ENCODE measurements at places on chromosomes 5 and 9.

GRCh38 chr5:10699281-10699874 lies 61.7 kb downstream of the DAP start:
- no peak for DNase-seq

- no peak for DNase-seq
Measured at GRCh38 chr5:181246276-181247049, 2.8 kb upstream of the RACK1 start.

- no peak for DNase-seq
Measured at GRCh38 chr5:91225848-91226686, 157.1 kb downstream of the ARRDC3 start.

- no peak for DNase-seq
Measured at GRCh38 chr5:145937432-145938250, 1.3 kb downstream of the SH3RF2 start.

GRCh38 chr9:16266648-16267276 lies 603.7 kb downstream of the BNC2 start:
- no peak for DNase-seq

- no peak for DNase-seq
Measured at GRCh38 chr9:128823903-128824406, 5.6 kb downstream of the SPOUT1 start.

DNA sequence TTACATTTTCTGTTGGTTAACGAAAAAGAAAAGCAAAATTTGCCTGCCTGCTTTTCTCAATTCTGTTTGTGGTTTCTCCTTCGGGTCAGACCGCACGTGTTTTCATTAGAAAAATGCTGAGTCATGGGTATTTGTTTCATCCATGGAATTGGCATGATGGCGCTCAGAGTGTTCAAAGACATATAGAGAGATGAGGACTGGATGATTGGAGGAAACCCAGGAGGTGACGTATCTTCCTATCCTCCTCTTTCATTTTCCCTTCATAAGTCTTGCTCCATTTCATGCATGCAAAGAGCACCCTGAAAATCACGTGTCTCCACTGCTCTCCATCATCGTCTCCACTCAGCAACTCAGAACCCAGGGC lies 353.8 kb upstream of the WWC1 start:
- DNase-seq = no peak

GRCh38 chr5:171898386-171898785 lies 108.1 kb downstream of the FBXW11 start:
- no peak for DNase-seq

GRCh38 chr9:97985058-97985861 lies 2.1 kb downstream of the ANP32B start:
- DNase-seq = no peak

GRCh38 chr5:59245198-59245597 lies 648.3 kb downstream of the PDE4D start:
- no peak for DNase-seq

- no peak for DNase-seq
Measured at GRCh38 chr9:106771608-106772007, 91.4 kb upstream of the ZNF462 start.

GRCh38 chr5:61370506-61370905 lies 38.4 kb downstream of the ZSWIM6 start:
- DNase-seq = no peak

DNA sequence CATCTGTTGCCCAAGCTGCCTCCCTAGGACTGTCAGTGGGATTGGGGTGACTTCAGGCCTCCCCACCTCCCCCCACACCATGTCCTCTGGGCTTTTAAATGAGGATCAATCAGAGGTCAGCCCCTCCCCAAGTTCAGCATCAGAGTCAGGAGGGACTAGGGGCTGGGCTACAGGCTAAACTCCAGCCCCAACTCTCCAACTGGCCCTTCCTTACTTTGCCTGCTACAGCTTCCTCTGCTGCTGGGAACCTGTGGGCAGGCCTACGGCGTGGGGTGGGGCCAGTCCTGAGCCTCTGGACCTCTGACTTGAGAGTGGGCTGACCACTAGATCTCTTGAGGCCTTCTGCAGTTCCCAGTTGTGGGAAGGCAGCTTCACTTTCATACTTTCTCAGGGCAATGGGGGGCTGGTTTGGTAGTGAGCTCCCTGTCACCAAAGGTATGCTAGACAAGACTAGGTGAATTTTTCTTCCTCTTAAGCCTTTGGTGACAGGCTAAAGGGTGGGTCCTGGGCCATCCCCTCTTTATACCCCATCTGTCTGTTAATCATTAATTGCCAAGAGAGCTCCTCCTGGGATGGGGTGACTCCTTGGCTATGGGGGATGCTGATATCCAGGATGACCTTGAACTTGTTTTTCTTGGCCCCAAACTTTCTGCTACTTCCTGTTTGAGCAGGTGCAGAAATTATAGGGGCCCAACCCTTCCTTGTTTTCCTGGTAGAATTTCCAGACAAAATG lies 10.8 kb upstream of the DAB2IP start:
- DNase-seq = no peak

DNA sequence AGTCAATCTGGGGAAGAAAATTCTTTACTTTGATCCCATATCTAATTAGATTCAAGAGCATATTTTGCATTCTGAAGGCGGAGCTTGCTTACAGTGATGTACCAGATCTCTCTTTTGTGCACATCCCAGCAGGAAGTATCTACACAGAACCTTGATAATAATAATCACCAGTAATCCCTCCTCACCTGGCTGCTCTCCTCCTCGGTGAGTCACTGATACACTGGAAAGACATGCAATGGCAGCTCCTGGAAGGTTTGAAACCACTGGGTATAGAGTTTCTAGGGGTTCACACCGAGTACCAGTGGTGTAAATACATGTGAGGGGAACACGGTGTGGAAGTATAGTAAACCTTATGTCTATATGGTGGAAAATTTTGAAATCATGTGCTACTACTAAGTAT lies 205.5 kb upstream of the TARS1 start:
- no peak for DNase-seq

DNA sequence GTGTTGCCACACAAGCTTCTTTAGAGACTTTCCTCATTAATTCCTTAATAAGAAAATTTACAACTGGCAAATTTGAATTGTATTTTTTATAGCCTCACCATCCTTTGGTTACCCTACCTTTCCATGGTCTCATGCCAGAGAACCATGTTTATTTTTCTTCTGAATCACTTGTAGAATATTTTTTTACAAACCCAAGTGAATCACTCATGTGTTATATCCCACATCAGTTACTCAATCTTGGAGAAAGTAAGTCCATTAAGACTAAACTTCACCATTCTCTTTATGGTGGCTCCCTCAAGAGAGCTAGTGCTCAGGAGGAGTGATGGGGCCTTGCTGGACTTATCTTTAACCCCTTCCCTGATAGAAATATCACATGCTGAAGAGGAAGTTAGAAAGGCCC lies 128.9 kb downstream of the SUSD1 start:
- DNase-seq = no peak

DNA sequence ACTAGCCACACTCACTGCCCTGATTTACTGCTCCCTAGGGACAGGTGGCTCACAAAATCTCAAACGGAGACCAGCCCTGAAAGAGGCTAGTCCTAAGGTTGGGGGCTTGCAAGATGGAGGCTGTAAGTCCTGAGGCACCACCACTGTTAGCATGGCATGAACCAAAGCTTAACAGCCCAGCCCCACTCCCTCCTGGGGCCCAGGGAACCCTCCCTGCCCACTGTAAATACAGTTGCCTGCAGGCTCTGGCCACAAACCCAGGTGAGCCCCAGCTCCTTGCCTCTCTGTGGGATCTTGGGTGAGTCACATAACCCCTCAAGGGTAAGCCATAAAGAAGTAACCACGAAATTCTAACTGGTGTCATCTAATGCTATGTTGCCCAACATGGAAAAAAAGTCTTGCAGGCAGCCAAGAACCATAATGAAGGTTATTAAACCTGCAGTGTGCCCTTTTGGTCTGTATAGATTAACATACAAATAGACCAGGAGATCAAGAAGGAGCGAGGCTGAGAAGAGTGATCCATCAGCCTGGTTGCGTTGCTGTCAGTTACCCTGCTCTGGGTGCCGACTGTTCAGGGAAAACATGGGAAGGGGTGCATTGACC lies 1.7 kb upstream of the POMT1 start:
- DNase-seq = peak; percentile 38

- no peak for DNase-seq
Measured at GRCh38 chr5:5306696-5307095, 115.8 kb upstream of the ICE1 start.

GRCh38 chr5:54159153-54159892 lies 151.1 kb downstream of the ARL15 start:
- peak; percentile 59 for DNase-seq

- no peak for DNase-seq
Measured at GRCh38 chr5:169946743-169947295, 33.5 kb downstream of the INSYN2B start.

DNA sequence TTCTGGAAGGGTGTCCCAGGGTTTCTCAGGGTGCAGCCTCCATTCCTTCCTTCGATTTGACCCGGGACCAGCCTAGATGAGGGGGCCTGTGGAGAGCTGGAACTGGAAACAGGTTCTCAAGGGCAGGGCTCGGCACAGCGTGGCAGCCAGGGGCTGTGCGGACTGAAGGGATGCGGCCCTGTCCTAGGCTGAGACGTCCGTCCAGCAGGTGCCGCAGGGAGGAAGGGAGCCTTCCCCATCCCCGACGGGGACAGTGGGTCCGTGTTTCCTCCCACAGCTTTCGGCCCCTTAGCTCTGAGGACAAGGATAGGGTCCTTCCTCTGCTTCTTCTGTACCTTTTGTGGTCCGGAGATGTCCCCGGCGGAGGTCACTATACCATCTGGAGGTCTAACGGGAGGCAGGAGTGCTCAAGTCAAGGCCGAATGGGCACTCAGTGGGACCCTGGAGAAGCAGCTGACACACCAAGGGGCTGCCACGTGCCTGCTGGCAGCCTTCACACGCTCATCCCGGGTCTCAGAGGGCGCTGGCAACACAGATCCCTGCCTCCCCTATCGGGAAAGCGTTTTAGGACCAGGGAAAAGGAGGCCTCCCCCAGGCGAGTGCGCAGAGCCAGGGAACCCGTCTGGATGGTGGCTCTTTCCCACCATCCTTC lies 49.9 kb downstream of the USP20 start:
- DNase-seq = peak; percentile 16

- no peak for DNase-seq
Measured at GRCh38 chr9:132866898-132867297, 11.2 kb downstream of the AK8 start.

DNA sequence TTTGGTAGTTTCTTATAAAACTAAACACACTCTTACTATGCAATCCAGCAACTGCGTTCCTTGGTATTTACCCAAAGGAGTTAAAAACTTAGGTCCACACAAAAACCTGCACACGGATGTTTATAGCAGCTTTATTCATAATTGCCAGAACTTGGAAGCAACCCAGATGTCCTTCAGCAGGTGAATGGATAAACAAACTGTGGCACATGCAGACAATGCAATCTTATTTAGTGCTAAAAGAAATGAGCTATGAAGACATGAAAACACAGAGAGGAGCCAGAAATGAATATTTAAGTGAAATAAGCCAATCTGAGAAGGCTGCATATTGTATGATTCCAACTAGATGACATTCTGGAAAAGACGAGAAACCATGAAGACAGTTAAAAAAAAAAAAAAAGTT lies 10.7 kb downstream of the WNK2 start:
- DNase-seq = no peak

DNA sequence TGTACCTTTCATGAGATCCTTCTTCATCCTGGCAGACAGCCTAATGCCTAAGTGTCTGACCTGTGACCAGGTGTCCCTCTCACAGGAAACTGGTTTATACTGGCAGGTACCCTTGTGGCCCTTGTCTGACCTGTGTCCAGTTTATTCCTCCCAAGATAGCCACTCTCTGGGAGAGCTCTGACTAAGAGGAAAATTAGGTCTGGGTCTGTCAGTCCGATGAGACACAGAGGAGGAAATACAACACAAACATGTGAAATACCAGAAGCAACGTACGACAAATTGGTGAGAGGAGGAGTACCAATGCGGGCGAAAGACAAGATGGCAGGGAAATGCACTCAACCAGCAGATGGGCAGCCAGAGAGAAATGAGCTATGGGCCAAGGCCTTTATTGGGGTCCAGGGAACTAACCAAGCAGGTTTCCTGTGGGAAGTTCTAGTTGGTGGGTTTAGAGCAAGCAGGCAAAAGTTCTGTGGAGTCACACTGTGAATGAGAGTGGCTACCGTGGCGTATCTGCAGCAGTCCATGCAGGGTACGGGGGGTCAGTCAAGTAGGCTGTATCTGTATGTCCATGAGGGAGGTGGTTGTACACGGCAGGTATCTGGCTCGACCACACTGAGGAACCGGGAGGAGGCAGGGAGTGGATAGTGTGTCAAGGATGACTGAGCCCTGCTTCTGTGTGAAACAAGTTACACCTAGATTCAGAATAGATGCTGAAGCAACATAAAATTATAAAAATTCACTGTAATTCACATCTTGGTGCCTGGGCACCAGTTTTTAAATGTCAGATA lies 109.0 kb downstream of the MLLT3 start:
- no peak for DNase-seq

DNA sequence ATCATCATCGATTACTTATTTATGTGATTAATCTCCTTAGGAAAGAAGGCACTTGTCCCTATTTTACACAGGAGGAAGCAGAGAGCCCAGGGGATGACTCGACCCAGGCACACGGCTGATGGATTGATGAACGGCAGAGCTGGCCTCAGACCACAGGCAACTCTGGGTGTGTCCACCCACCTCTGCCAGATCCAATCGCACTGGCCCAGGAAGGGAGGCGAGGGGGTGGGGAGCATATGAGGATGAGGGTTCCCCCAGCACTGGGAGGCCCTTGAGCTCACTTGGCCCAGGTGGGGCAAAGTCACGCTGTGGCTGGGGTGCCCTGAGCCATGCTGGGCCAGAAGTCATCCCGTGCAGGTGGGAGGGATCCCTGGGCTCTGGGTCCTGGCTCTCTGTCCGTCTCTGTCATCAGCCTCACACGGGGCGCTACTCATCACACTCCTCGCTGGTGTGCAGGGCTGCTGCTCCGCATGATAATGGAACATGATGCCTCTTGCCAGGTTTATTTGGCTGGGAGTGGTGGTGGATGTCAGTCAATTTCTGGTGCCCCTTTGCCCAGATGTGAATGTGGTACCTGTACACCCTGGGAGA lies 160.1 kb downstream of the GAPVD1 start:
- DNase-seq = no peak

GRCh38 chr9:128323791-128324190 lies 1.2 kb downstream of the COQ4 start:
- no peak for DNase-seq

Data from AML-193 (cell line).